ENCODE measurements at places on chromosomes 2 and 18.

GRCh38 chr2:73290049-73290839 is 3.1 kb downstream of the EGR4 start:
- no peaks in the 10 kb centered on the region for H3K36me3 ChIP-seq
- peak; percentile 64 for DNase-seq
- H3K4me1 ChIP-seq: peaks cover 8% of the 10 kb centered on the region
- no peak overlapping the region for H3K27ac ChIP-seq

DNA sequence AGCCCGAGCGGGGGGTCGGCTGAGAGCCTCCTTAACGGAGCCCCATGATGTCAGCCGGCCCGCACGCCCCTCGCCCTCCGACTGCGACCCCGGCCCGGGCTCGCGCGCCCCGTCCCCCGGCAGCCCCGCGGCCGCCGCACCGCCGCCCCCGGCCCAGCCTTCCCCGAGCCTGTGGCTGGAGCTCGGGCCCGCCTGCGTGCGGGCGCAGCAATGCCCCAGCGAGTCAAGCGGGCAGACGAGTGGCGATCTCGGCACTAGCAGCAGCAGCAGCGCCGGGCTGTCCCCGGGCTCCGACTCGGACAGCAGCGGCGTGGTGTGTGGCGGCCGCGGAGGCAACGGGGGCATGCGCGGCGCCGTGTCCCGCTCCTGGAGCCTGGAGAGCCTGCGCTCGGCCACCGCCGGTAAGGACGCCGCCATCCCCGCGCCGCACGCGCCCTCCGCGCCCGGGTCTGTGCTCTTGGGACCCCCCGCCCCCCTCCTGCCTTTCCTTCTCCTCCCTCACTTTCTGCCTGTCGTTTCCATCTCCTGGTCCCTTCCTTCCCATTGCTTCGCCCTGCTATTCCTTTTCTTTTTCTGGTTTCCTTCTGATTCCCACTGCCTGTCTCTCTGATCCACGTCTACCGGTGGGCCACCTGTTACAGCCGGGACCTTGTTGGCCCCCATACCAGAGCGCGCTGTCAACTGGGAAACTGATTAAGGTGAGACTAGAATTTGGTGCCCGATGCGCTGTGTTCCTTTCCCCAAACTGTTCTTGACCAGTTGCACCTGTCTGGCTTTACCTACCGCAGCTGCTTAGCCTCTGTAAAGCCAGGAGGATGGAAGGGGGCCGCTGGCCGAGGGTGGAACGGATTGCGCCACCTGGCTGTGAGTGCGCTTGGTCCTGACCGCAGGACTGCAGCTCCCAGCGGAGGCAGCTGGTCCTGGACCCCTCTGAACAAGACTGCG is 127.4 kb downstream of the ARHGEF4 start:
- H3K4me3 ChIP-seq: no peak overlapping the region
- no peaks in the 10 kb centered on the region for H3K36me3 ChIP-seq
- no peak for DNase-seq
- no peaks in the 10 kb centered on the region for H3K27me3 ChIP-seq
- H3K4me1 ChIP-seq: no peaks in the 10 kb centered on the region
- H3K27ac ChIP-seq: no peak overlapping the region

DNA sequence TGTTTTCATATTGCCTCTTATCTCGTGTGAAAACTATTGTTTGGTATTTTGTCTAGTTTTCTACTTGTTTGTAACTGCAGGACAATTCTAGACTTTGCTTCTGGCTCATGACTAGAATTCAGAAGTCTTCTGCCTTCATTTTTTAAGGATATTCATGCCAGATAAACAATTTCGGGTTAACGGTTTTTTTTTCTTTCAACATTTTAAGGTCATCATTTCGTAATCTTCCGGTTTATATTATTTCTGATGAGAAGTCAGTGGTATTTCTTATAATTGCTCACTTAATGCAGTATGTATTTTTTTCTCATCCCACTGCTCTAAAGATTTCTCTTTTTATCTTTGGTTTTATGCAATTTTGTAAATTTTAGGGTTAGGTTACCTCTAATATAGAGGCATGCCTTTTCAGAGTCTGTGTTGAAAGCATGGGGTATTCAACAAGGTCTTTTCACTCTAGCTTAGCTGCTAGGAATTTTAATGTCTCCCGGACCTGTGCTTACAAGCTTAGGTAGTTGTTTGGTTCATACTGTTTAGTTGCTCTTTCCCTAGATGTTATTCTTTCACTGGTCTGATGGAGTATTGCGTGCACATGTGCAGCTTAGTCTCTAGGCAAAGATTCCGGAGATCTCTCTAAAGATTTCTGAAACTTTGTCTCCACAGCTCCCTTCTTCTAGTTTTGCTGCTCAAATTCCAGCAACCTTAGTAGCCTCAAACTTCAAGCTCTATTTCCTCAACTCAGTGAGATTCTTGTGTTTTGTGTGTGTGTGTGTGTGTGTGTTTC is 198.1 kb downstream of the MCFD2 start:
- peaks cover 8% of the 10 kb centered on the region for H3K4me1 ChIP-seq
- no peaks in the 10 kb centered on the region for H3K27me3 ChIP-seq
- no peak overlapping the region for H3K27ac ChIP-seq
- H3K36me3 ChIP-seq: no peaks in the 10 kb centered on the region
- H3K4me3 ChIP-seq: no peak overlapping the region
- no peak for DNase-seq

DNA sequence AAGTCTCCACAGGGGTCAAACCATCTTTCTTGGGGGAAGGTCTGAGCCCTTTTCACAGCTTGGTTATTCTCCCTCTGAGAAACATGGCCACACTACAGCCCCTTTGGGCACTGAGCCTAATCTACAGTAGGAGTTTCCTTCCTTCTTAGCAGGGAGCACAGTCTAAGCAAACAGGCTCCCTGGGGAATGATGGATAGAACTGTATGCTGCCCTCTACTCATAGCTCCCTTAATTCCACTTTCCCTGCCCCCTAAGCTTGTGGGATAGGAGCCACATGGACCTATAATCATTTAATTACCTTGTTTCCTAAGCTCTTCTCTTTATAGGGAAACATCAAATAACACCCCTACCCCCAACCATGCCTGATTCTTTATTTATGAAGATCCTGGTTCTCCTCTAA is 442.1 kb upstream of the MEX3C start:
- H3K4me1 ChIP-seq: no peaks in the 10 kb centered on the region
- no peak overlapping the region for H3K4me3 ChIP-seq
- H3K27me3 ChIP-seq: no peaks in the 10 kb centered on the region
- H3K27ac ChIP-seq: no peak overlapping the region
- no peaks in the 10 kb centered on the region for H3K36me3 ChIP-seq

- H3K36me3 ChIP-seq: no peaks in the 10 kb centered on the region
- H3K27me3 ChIP-seq: no peaks in the 10 kb centered on the region
- H3K4me3 ChIP-seq: no peak overlapping the region
- H3K4me1 ChIP-seq: no peaks in the 10 kb centered on the region
- DNase-seq: no peak
These were observed 368.5 kb upstream of the NT5C1B start for GRCh38 chr2:18957909-18958308.
